ENCODE measurements at places on chromosomes 11 and 22. TPM values are rescaled to one million over a fixed set of nuclear protein-coding genes. Genes with fewer than 3 reads are reported as not detected.
A peak's percentile ranks its signal among the peaks of the same experiment; 100 is the strongest.

TBX1 gene
- not detected for total RNA-seq

- H3K27ac ChIP-seq, result no peak overlapping the region
- peaks cover 19% of the 10 kb centered on the region for H3K4me1 ChIP-seq
- no peaks in the 10 kb centered on the region for H3K27me3 ChIP-seq
- DNase-seq, result no peak
- no peaks in the 10 kb centered on the region for H3K36me3 ChIP-seq
- no peak overlapping the region for H3K4me3 ChIP-seq
Observed at GRCh38 chr11:69307421-69307820, 13.5 kb downstream of the MYEOV start.

DNA sequence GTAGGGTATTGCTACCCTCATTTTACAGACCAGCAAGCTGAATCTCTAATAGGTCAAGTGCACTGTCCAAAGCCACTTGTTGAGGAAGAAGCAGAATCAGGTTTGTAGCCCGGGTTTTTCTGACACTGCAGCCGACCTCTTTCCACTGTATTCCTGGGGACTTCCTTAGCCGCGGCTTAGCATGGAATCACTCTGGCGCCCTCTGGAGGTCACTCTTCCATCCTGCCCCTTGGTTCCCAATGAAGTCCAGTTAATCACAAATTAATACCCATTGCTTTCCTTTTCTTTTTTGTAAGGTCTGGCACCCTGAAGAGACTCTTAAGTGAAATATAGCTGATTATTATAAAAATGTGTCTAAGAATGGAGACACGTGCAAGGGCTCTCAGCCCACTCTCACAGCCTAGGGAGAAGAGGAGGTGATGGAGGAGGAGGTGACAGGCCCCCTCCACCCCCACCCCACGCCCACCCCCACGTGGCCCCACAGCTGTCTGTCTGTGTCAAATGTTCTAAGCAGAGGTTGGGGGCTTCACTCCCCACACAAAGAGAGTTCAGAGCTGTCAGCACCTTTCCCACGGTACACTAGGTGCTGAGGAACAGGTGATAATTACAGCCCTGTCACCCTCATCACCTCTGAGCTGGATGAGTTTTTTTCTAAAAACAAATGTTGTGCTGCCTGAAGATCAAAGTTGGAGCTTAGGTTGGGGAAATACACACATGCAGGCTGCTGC is 57.7 kb upstream of the DRD2 start:
- no peak overlapping the region for H3K4me3 ChIP-seq
- peak; percentile 69 for DNase-seq
- H3K27me3 ChIP-seq, result peaks cover 18% of the 10 kb centered on the region
- H3K27ac ChIP-seq, result no peak overlapping the region
- no peaks in the 10 kb centered on the region for H3K4me1 ChIP-seq

DNA sequence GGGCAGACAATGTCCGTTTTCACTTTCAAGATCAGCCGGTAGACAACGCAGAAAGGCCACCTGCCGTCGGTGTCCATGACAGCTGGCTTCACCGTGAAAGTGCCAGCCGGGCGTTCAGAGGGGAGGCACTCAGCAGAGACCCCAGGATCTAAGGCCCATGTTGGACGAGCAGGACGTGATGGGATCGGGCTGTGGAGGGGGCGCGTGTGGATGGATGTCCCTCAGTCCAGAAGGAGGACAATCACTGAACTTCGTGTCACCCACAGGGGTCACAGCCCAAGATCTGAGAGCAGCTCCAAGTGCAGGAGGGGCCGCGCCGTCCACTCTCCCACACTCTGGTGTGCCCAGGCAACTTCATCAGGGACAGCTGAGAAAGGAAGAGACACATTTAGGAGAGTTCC is 164.4 kb downstream of the BRD1 start:
- H3K4me1 ChIP-seq, result peaks cover 14% of the 10 kb centered on the region
- no peak overlapping the region for H3K27ac ChIP-seq

C11orf24 gene
- 28.9 TPM for total RNA-seq

DNA sequence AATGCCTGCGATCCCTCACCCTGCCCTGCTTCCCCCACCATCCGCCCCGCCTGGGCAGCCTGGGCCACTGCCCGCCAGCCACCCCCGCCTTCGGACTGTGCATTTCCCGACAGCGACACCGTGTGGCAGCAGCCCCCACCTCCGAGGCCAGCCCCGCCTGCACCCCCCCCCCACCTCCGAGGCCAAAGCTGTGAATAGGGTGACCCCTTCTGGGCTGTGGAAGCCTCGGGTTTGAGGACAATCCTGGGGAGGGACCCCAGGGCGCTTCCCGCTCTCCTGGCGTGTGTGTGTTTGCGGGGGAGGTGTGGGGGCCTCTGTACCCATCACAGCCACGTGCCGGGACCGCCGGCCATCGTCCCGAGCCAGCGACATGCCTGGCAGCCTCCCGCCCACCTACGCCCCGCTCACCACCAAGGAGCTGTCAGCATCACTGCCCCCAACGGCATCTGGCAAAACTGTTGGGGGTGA is 33.8 kb upstream of the PPARA start:
- DNase-seq, result peak; percentile 91
- H3K36me3 ChIP-seq, result no peaks in the 10 kb centered on the region
- H3K27ac ChIP-seq, result no peak overlapping the region
- no peaks in the 10 kb centered on the region for H3K27me3 ChIP-seq
- H3K4me1 ChIP-seq, result peaks cover 2% of the 10 kb centered on the region
- no peak overlapping the region for H3K4me3 ChIP-seq

GRCh38 chr22:21673534-21674321 is 7.9 kb downstream of the PPIL2 start:
- H3K4me1 ChIP-seq, result peaks cover 6% of the 10 kb centered on the region
- no peak overlapping the region for H3K27ac ChIP-seq
- H3K4me3 ChIP-seq, result no peak overlapping the region
- H3K27me3 ChIP-seq, result no peaks in the 10 kb centered on the region
- DNase-seq, result no peak

DNA sequence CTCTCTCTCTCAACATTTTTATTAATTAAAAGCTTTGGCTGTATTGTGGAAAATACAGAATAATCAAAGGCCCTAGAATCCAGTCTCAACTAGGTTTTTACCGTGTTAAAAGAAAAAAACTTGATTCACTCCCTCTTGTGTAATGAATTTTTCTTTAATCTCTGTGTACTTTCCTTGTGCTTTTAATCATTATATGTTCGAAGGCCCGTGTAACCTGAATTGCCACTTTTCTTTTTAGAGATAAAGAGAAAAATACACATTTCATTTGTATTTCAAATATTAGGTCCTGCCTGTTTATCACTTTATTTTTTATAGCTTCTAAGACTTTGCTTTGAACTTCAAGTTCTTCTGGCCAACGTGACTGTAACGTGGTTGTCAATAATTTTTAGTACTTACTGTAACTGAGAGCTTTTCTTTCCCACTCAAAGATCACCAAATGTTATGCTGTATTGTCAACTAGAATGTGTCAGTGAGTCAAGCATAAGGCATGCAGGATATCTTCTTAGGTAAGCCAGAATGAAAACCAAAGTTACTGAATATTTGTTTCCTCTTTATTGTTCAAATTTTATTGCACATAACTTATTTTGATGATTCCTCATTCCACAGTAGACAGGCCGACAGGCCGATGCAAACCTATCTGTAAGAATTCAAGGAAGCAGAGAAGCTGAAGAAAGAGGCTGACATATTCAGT is 23.3 kb upstream of the FAR1 start:
- H3K36me3 ChIP-seq, result no peaks in the 10 kb centered on the region
- H3K4me1 ChIP-seq, result no peaks in the 10 kb centered on the region
- H3K27me3 ChIP-seq, result peaks cover 13% of the 10 kb centered on the region
- no peak overlapping the region for H3K4me3 ChIP-seq
- no peak for DNase-seq

PKNOX2 gene
- total RNA-seq, result not detected

- peaks cover 58% of the 10 kb centered on the region for H3K4me1 ChIP-seq
- H3K27me3 ChIP-seq, result no peaks in the 10 kb centered on the region
- DNase-seq, result no peak
Observed at GRCh38 chr11:57332694-57333440, 2.8 kb downstream of the SSRP1 start.

GRCh38 chr11:75151346-75152047 is 590 bp downstream of the SLCO2B1 start:
- DNase-seq, result no peak
- H3K36me3 ChIP-seq, result no peaks in the 10 kb centered on the region
- H3K27me3 ChIP-seq, result peaks cover 7% of the 10 kb centered on the region
- no peak overlapping the region for H3K4me3 ChIP-seq

GRCh38 chr11:134366254-134366653 is 34.5 kb downstream of the GLB1L2 start:
- peaks cover 3% of the 10 kb centered on the region for H3K4me1 ChIP-seq
- no peak overlapping the region for H3K27ac ChIP-seq
- H3K27me3 ChIP-seq, result peaks cover under 1% of the 10 kb centered on the region
- no peaks in the 10 kb centered on the region for H3K36me3 ChIP-seq
- no peak overlapping the region for H3K4me3 ChIP-seq

DNA sequence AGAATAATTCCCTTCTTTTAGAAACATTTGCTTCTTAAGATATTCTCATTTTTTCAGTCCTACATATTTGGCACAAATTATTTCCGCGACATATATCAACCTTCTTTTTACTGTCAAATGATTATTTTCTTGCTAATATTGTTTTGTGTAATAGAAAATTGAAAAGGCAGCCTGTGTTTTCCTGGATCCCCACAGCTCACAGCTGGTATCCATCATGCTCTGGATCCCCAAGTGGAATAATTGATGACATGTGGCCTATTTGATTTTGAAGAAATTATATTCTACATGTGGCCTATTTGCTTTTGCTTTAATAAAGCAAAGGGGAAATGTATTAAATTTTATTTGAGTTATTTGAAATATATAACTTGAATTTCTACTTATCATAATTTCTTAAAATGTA is 199.4 kb upstream of the LUZP2 start:
- H3K27ac ChIP-seq, result no peak overlapping the region
- DNase-seq, result no peak
- H3K27me3 ChIP-seq, result no peaks in the 10 kb centered on the region
- no peaks in the 10 kb centered on the region for H3K36me3 ChIP-seq

- peaks cover 36% of the 10 kb centered on the region for H3K36me3 ChIP-seq
- no peak for DNase-seq
- peaks cover 23% of the 10 kb centered on the region for H3K4me1 ChIP-seq
- H3K27me3 ChIP-seq, result no peaks in the 10 kb centered on the region
- no peak overlapping the region for H3K27ac ChIP-seq
- no peak overlapping the region for H3K4me3 ChIP-seq
Observed at GRCh38 chr11:102385085-102386007, 38.3 kb downstream of the BIRC2 start.

- H3K27me3 ChIP-seq, result no peaks in the 10 kb centered on the region
- peaks cover 24% of the 10 kb centered on the region for H3K36me3 ChIP-seq
- DNase-seq, result no peak
Observed at GRCh38 chr11:116893906-116894305, 56.5 kb upstream of the APOA1 start.

- no peak overlapping the region for H3K4me3 ChIP-seq
- no peaks in the 10 kb centered on the region for H3K36me3 ChIP-seq
- no peak overlapping the region for H3K27ac ChIP-seq
- DNase-seq, result no peak
Observed at GRCh38 chr22:17484608-17485007, 78.7 kb upstream of the SLC25A18 start.

DNA sequence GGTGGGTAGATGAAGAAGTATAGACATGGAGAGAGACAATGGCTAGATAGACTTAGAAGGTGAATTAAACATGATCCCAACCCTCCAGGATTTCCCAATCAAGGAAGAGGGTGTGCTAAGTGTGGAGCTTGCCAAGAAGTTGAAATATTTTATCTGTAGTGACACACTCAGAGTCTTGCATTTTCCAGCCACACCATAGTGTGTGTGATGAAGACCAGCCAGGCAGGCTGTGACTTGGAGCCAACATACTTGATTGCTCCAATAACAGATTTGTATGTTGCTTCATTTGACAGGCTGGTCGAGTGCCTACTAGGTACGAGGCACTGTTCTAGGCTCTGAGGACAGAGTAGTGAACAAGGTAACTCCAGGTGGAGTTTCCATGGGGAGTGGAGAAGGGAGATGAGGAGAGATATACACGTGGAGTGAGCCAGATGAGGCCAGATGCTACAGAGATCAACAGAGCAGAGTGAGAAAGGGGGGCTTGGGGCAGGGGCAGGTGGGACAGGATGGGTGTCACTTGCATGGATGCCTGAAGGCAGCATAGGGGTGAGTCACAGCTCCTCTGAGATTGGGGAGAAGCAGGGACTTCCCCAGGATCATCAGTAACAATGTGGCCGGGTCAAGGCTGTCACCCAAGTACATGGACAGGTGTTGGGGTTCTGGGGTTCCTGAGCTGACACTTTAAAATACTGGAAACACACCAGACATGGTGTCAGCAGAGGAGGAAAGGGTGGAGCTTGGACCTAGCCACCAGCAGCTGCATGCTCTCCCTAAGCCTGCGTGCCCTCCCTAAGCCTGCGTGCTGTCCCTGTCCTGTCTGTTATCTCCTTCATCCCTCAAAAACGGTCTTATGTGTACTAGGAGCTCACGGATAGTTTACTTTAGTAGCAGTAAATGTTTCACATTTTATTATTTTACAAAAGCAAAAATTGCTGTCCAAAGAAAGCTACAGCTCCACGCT is 23.6 kb downstream of the PDGFB start:
- peaks cover 8% of the 10 kb centered on the region for H3K4me1 ChIP-seq
- no peak for DNase-seq
- peaks cover 14% of the 10 kb centered on the region for H3K36me3 ChIP-seq
- H3K27me3 ChIP-seq, result no peaks in the 10 kb centered on the region

DNA sequence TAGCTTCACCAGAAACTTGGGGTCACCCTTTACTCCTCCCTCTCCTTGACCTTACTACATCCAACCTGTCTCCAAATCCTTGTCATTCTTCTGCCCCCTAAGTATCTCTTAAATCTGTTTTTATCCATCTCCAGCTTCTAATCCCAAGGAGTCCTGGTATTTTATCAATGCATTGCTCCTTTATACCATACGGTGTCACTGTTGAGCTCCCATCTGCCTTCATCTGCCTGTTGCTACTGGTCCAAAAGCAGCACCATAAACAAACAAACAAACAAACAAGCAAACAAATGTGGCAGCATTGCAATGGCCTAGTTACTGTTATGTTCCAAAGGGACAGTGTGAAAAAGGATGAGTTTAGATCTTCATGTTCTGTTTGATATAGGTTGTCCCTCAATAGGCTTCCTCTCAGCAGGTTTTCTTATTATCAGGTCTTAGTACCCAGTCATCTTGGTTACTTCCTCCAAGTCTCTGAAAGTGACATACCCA is 34.2 kb downstream of the DNHD1 start:
- no peak overlapping the region for H3K27ac ChIP-seq
- peaks cover 4% of the 10 kb centered on the region for H3K36me3 ChIP-seq
- H3K27me3 ChIP-seq, result no peaks in the 10 kb centered on the region
- H3K4me3 ChIP-seq, result no peak overlapping the region

Measured in activated CD4-positive, alpha-beta memory T cell treated with anti-CD3 and anti-CD28 coated beads for 36 hours (primary cell).